Aorta (tissue), 5 donors: ENCODE measurements at places on chromosomes 2 and 18. TPM values are rescaled to one million over a fixed set of nuclear protein-coding genes. Genes with fewer than 3 reads are reported as not detected.

GRCh38 chr2:231159306-231159705 lies 34.5 kb upstream of the HTR2B start:
- peaks cover 4% of the 10 kb centered on the region for H3K4me1 ChIP-seq
- DNase-seq: no peak
- H3K4me3 ChIP-seq: no peak overlapping the region
- H3K27ac ChIP-seq: no peak overlapping the region
- H3K36me3 ChIP-seq: no peaks in the 10 kb centered on the region

DNA sequence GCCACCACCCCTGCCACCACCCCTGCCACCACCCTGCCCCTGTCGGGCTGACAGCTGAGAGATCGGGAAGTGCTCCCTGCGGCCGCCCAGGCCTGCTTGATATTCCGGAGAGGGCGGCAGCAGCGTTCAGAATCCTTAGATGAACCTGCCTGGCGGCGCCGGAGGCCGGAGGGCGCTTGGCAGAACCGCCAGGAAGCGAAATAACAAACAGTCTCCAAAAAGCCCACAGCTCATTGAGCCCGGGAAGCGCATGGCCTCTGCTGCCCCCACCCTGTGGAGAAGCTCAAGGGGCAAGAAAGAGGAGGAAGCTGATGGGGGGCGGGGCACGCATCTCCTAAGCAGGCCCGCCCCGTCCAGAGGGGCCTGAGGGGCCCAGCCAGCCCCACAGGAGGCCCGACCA lies 92.2 kb upstream of the MBOAT2 start:
- no peak overlapping the region for H3K27ac ChIP-seq
- DNase-seq: peak; percentile 71
- H3K36me3 ChIP-seq: no peaks in the 10 kb centered on the region
- no peak overlapping the region for H3K4me3 ChIP-seq
- H3K27me3 ChIP-seq: no peaks in the 10 kb centered on the region

DNA sequence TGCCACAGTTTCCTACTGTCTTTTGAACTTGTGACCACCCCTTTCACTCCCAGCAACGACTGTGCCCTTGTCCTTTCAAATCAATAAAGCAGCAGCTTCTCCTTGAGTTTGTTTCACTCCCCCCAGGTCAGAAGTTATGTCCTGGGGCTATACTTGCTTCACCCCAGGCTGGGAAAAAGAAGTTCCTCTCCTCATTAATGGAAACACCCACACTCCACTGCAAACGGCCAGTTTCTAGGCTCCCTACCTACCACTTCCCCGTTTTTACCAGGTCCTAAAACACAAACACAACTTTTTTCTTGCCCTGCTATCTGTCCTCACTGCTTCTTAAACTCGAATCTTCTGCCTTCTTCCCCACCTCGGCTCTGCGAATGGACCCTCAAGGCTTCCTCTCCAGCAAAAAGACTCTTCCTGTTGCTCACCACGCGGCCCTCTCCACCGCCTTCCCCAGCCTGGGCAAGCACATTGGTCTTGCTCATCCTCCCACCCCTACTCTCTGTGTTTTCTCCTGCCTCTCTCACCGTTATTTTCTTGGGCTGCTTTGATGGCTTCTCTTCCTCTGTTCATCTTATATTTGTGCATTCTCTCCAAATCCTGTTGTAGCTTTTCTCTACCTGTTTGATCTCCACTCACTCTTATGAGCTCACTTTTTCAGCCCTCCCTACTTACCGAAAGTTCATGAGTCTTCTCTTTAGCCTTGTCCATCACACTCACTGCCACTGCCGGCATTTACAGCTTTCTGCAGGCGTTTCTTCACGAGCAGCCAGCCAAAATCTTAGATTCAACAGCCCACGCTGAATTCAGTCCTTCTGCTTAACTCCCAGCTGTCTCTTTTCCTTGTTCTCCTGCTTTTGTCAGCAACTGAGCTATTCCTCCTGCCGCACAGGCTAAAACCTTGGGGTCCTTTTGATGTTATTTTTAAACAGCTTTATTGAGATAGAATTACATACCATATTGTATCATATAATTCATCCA lies 7.0 kb upstream of the SP5 start:
- no peaks in the 10 kb centered on the region for H3K36me3 ChIP-seq
- H3K27me3 ChIP-seq: no peaks in the 10 kb centered on the region
- DNase-seq: no peak

DNA sequence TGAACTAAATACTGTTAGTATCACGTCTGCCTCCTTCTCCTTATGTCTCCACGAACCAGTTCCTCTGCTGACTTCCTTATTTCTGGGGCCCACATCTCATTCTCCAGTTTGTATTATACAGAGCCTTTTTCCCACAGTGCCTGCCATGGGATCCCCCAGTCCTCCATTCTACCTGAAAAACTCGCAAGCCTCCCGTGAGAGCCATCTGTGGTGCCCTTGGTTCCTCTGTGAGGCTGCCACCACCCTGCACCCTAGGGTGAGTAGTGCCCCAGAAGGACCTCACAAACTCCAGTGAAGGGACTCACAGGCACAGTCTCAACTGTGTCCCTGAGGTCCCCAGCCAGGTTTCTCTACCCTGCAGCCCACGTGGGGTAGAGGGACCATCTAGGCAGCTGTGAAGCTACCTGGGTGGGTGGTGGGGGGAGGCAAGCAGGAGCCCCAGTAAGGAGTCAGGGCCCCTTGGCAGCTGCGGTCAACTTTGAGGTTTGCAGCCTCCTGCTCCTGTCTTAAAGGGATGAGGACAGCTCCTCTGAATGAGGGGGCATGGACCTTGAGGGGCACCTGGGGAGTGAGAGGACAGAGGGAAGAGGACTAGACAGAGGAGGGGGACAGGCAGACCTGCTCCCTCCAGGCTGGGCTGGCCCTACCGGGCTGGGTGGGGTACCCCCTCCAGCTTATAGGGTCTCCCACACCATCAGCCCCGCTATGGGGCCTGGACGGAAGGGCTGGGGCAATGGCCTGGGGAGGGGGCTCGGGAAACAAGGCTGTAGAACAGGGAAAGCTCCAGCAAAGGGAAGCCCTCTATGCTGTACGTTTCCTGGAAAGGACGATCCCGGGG lies 1.0 kb downstream of the PSTPIP2 start:
- no peak overlapping the region for H3K27ac ChIP-seq
- no peaks in the 10 kb centered on the region for H3K36me3 ChIP-seq
- no peaks in the 10 kb centered on the region for H3K27me3 ChIP-seq
- H3K4me1 ChIP-seq: no peaks in the 10 kb centered on the region
- no peak for DNase-seq

DNA sequence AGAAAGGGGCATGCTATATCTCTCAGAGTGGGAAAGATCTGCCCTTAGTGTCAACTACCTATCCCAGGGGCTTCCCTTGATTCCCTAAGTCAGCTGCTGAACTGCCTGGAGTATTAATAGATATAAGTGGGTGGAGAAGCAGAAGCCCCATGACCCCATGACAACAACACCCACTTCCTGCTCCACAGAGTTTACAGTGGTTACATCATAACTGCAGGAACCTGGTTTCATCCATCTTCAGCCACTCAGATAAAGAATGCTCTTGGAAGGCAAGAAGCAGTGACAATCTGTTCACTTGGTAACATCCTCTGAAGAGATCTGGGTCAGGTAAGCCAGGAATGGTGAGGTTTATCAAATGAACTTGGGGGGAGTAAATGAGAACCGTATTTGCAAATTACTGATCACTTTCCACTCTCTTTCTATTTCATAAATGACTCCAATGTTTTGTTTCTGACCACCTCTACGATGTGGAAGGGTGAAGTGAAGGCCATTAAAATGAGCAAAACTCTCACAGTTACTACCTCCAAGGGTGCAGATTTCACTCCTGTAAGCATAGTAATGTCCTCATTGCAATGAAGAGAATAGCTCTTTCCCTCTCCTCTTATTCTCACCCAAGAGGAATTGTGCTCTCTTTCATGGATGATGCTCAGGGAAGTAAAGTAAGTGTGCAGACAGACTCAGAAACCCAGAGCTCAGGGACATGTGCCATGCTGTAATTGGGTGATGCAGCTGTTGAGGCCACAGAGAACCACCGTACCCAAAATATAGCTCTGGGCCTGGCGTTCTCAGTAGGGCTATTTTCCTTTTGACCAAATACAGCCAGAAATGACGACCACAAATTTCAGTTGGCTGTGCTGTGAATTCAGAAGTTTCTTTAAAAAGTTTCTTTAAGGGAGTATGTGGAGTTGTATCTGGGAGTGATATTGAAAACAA lies 192.8 kb upstream of the APCDD1 start:
- no peaks in the 10 kb centered on the region for H3K4me1 ChIP-seq
- no peak for DNase-seq
- no peaks in the 10 kb centered on the region for H3K36me3 ChIP-seq
- H3K27me3 ChIP-seq: no peaks in the 10 kb centered on the region
- H3K4me3 ChIP-seq: no peak overlapping the region

Gene NEU2
- not detected for total RNA-seq

Gene CDH7
- total RNA-seq: 0.06 TPM
